ENCODE measurements at places on chromosomes 1 and 21.

DNA sequence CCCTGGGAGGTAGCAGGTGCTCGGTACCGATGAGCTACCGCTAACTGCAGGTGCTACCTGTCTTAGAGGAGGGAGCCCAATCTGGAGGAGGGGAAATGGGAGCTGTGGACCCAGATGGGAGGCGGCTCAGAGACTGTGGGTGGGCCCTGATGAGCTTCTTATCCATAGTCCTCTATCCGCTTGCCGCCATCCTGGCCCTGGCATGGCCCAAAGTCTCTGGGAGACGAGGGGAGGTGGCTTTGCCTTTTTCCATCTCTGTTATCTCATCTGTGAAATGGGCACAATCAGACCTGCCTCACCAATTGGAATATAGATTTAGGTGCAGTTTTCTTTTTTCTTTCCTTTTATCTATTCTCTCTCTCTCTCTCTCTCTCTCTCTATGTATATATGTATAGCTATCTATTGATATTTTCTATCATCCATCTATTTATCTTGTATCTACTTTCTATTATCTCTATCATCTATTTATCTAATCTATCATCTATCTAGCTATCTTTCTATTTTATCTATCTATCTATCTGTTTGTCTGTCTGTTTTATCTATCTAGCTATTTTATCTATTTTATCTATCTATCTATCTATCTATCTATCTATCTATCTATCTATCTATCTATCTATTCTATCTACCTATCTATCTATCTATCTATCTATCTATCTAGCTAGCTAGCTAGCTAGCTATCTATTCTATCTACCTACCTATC lies 16.5 kb downstream of the TNFRSF1B start:
- DNase-seq: no peak

GRCh38 chr1:174258148-174258550 lies 98.8 kb downstream of the RABGAP1L start:
- DNase-seq: no peak

DNA sequence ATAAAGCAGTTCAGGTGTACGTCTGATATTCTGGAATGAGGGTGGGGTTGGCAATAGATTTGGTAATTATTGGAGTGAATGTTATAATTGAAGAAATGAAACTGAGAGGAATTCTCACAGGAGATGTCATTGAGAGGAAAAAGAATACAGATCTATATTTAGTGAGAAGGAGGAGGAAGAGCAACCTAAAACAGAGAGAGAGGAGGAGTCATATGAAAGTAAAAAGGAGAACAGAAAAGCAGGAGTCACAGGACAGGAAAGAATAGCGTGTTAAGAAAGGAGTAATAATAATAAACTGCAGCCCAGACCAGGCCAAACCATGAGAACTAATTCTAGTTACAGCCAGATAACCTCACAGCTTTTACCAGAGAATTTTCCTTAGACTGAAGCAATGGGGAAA lies 62.7 kb upstream of the MROH9 start:
- no peak for DNase-seq

DNA sequence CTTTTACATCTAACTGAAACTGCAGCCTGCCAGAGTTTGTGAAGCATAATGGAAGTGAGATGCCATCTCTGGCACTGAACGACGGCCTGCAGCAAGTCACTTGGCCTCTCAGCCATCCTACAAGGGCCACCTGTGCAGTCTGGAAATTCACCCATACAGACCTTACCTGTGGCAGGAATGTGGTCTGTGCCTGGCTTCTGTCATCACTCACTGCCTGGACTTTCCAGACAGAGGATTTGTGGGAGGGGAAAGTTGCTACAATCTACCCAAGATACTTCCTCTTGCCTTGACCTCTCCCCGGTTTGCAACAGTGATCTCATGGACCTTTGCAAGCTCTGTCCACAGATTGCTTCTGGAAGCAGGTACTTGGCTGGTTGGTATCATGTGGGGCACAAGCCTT lies 58.4 kb upstream of the ATP1B1 start:
- DNase-seq: no peak

- DNase-seq: no peak
These were observed 27.7 kb upstream of the VN1R5 start for GRCh38 chr1:247228133-247228532.

DNA sequence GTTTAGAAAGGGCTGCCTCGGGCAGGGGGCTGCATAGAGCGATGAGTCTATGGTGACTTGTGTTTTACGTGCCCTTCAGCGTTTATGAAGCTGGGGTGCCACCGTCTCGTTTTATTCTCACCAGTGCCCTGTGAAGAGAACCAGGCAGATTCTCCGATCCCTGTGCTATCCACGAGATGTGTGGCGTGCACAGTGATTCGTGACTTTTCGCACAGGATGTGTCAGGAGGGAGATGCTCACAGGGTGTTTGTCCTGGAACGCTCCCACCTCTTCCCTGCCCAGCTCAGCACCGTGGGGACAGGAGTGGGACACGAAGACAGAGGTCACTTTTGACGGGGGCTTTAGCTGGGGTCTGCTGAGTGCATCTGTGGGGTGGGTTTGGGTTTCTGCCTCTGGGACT lies 54.9 kb upstream of the AJAP1 start:
- no peak for DNase-seq

All from AG09319 (cell line).